ENCODE measurements at places on chromosomes 3 and 15.
A peak's percentile ranks its signal among the peaks of the same experiment; 100 is the strongest.

DNA sequence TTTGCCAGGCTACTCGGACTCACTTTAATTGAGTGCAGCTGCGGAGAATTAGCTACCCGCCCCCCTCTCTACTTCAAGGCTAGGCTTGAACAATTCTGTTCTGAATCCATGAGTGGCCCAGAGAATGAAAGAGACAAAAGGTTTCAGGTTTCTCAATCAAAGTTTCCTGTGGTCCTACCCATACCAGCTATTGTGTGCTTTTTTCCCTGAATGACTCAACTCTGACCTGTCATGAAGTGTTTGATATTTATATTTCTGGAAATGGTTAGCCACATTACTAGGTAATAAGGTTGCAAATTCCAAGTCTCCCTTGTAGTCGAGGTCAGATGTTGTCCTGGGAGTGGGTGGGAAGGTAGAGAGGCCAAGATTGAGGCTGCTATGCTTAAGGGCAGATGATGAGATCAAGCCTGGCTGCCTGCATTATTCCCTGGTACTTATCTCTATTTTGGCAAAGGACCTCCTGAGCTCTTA is 392.7 kb upstream of the TBL1XR1 start:
- DNase-seq: peak; percentile 85

DNA sequence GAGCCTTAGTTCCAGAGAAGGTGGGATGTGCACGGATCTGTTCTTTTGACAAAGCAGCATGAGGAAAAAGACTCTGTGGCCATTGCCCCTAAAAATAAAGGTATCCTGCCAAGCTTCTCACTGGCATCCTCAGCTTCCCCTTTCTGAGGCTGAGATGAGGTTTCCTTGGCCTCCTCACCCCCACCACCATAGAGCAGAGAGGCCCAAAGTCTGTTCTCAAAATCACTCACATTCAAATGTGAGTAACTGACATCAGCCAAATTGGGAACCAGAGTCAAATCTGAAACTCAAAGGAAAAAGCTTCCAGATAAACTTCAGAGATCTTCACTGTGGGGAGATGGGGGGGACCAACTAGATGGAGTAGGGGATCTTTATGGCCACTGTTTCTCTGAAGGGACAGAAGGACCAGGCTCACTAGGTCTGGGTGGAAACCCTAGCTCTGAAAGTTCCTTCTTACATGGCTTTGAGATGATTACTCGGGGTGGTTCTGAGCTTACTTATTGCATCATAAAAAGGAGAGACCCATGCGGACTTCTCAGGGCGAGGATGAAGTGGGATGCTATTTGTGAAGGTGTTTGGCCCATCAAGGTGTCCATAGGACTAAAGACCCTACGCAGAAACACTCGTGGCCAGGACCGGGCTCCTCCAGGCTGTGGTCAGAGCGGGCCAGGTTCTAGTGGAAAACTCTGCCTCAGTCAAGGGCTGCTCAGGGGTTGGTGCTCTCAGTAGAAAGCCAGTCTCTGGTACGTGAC is 61.5 kb upstream of the MEF2A start:
- DNase-seq: no peak

DNA sequence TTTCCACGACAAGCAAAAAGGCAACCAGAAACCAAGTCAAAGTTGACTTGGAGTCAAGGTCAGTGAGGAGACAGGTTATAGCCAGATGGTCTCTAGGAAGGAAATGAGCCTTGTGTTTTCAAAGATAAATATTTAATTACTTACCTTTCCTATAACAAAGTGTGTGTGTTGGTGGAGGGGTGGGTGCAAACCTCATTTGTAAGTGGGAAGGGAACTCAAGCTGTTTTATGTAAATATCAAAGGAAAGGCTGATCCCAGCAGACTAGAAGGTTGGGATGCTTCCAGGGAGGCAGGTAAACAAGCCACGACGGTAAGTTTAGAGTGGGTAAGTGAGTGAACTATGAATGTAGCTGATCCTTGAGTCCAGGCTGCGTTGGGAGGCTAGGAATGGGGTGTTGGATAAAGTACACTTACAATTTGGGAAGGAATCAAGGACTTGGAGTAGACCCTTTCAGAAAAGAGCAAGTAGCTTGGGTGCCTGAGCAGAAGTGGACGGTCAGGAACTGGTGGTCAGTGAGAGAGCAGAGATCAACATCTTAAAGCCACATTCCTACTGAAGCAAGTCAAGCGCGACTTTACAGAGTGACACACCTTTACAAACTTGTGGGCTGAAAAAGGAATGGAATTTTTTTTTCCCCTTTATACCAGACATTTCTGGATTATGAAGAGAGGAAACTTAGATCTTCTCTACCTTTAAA is 82.0 kb upstream of the TBL1XR1 start:
- no peak for DNase-seq

- no peak for DNase-seq
These were observed 51.7 kb downstream of the BOC start for GRCh38 chr3:113263020-113263419.

DNA sequence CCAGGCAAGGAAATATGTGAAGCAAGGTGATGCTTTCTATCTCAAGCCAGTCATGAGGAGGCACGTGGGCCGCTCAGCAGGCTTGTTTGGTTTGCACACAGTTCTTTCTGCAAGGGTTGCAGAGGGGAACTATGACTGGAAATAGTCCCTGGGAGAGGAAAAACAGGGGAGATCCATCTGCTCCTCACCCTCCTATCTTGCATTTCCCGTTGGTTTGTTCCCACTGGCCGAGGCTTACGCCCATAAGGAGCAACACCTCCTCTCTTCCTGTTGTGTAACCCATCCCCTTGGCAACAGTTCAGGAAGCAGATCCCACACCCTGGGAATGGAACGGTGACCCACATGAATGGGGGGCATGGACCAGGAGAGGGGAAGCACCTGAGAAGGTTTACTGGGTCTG is 72.1 kb upstream of the MAGI1 start:
- no peak for DNase-seq

GRCh38 chr15:38707802-38708671 is 143.4 kb upstream of the RASGRP1 start:
- DNase-seq: peak; percentile 68

- DNase-seq: no peak
These were observed 38.6 kb downstream of the ZBTB11 start for GRCh38 chr3:101638261-101638745.

DNA sequence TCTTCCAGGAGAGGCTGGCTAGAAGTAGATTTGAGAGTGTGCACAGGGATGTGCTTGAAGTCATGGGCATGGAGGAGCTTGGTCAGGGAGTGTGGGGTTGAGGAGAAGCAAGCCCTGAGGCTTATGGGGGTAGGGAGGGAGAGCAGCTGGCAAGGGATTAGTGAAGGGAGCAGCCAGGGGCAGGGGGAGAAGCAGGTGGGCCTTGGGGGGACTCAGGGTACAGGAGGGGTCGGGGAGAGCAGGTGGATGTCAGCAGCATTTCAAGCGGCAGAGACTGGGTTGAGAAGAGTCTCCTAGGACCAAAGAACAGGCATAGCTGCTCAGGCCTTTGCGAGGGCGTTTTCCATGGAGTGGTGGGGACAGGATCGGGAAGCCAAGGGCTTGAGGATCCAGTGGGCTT is 3.4 kb upstream of the LMAN1L start:
- DNase-seq: no peak

DNA sequence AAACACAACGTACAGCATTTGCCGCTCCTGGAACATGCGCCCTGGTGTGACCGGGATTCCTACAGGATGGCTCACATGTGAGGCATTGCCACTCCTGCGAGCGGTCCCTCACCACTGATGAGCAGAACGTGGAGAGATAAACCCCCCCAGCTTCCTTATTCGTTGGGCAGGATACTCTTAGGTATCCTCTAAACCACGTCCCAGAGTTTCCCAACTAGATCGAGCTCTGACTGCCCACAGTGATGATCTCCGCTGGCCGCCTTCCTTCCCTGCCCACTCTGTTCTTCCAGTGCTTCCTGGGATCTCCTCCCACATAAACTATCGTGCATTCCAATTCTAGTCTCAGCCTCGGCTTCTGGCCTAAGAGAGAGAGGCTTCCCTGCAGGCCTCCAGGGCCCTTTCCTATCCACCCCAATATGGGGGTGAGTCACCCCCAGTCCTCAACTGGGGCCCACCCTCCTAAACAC is 91.8 kb downstream of the TOP2B start:
- peak; percentile 16 for DNase-seq

GRCh38 chr3:132550579-132551305 is 46.3 kb upstream of the ACKR4 start:
- no peak for DNase-seq

- DNase-seq: no peak
These were observed 51.0 kb downstream of the DPPA2 start for GRCh38 chr3:109265295-109265694.

- DNase-seq: no peak
These were observed 68.1 kb downstream of the SENP2 start for GRCh38 chr3:185653949-185654757.

- DNase-seq: peak; percentile 34
These were observed 218.6 kb downstream of the PDCD6IP start for GRCh38 chr3:34016925-34017587.

GRCh38 chr3:130426206-130426605 is 80.7 kb downstream of the COL6A5 start:
- DNase-seq: no peak

- DNase-seq: peak; percentile 5
These were observed 603 bp downstream of the SCAPER start for GRCh38 chr15:76904461-76905012.

DNA sequence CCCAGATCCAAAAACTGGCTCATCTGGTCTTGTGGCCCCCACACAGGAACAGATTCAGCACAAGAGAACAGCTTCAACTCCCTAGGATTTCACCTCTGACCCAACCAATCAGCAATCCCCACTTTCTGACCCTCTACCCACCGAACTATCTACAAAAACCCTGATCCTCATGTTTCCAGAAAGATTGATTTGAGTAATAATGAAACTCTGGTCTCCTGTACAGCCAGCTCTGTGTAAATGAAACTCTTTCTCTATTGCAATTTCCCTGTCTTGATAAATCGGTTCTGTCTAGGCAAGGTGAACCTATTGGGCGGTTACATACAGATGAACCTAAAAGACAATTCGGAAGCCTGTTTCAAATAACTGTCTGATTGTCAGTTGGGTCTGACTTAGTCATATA is 847.6 kb upstream of the ALCAM start:
- no peak for DNase-seq

DNA sequence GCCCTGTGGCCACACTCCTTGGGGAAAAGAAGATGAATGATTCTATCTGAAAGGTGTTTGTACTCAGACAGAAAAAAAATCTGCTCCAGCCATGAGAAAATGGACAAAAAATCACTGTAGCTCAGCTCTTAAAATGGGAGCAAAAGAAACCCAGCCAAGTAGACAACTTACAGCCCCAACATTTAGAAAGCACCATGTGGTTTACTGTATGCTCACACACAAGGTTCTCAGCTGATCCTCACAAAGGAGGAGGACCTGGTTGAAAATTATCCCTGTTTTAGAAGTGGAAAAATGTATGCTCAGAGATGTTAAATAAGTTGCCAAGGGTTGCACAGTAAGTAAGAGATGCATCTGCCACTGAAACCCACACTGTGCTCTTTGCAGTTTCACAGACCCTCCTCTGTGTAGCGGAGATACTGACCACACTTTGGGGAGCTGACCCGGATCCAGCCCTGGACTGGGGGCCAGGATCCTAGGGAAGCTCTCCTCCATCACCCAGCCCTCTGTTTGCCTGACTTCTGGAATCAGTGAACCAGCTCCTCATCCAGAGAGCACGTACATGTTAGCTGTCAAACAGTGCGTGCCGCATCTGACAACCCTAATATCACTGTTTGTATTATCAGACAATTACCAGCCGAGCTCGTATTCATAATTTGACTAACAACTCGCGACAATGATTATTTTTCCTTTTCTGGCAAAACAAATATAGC is 32.7 kb upstream of the TPRG1 start:
- no peak for DNase-seq

DNA sequence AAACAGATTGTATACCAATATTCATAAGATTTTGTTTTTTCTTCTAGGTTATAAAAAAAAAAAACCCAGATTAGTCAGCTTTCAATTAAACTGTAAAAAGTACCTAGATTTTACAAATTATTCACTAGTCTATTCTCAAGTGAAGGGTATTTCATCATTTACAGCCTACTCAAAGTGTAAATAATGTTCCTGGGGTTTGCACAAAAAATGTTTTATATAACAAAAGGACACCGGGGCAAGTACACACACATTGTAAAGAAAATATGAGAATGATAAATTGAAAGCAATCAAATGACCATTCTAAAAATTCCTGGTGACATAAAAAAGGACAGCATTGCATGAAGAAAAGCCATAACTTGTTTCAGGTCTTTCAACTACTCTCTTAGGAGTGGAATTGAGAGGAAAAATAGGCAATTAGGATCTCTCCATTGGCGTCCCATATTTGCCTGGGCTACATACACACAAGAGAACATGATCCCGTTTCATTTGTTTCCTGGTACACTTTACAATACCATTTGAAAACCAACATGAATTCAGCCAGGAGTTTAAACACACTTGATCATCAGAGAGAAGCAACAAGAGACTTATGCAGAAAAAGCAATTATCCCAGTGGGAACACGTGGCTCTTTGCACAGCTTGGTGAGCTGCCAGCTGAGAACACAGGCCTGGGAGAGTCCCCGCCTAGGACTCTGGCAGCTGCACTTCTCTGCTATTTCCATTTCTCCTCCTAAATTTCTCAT is 1039.2 kb downstream of the ROBO1 start:
- DNase-seq: peak; percentile 41

- DNase-seq: no peak
These were observed 64.2 kb downstream of the MYLK start for GRCh38 chr3:123819949-123820348.

- peak; percentile 36 for DNase-seq
These were observed 60.6 kb upstream of the IL12A start for GRCh38 chr3:159928071-159928491.

GRCh38 chr3:130693314-130693713 is 53.3 kb downstream of the PIK3R4 start:
- DNase-seq: no peak

DNA sequence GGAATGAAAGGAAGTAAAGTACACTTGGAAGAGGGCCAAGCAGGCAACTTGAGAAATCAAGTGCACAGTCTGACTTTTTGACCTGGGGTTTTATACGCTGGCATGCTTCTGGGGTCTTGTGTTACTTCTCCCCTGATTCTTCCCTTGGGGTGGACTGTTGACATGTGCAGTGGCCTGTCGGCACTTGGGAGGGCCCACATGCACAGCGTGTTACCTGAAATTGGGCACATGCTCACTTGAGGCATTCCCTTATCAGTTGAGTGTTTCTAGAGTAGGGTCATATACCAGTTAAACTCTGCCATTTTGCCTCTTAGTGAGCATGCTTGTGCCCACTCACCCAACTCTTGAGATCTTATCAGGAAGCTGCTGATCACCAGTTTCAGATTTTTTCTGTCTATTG is 329.1 kb upstream of the SOX2 start:
- no peak for DNase-seq

DNA sequence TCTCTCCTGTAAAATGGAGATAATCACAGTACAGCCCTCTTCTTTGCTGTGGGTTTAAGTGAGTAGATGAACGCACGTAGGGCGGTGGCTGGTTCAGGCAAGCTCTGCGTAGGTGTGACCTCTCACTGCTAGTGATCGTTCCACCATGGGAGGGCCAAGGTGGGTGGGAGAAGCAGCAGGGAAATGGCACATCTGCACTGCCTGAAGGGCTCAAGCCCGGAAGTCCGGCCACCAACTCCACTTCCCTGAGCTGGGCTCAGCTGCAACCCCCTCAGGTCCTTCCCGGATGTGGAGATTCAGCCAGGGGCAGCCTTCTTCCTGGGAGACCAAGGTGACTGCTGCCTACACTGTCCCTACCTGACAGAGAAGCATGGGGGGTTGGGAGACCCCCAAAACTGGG is 102.9 kb downstream of the ADCY5 start:
- DNase-seq: no peak

- no peak for DNase-seq
These were observed 8.9 kb downstream of the DUSP7 start for GRCh38 chr3:52047295-52047960.

- no peak for DNase-seq
These were observed 3.6 kb upstream of the IGDCC4 start for GRCh38 chr15:65426216-65426853.
